ENCODE measurements at places on chromosomes 11 and 22. TPM values are rescaled to one million over a fixed set of nuclear protein-coding genes. Genes with fewer than 3 reads are reported as not detected.
A peak's percentile ranks its signal among the peaks of the same experiment; 100 is the strongest.

GRCh38 chr11:93520726-93521509, 22.3 kb downstream of the SMCO4 start:
- DNase-seq, result no peak

DNA sequence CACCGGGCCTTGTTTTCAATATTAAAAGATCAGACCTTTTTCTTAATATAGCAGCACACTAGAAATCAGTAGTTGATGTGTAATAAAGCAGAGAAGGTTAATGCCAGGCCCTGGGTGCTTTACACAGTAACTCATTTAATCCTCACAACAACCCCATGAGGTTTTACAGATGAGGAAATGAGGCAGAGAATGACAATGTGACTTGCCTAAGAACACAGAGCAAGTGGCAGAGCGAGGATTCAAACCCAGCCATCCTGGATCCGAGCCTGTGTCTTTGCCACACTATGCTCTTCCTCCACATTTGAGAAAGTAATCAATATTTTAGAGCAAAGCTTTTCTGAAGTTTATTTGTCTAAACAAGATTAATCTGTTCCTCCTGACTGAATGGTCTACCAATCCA, 7.2 kb downstream of the JAML start:
- no peak for DNase-seq

Gene SCGB1C1
- not detected for total RNA-seq

Gene MAFF
- total RNA-seq, result 73.0 TPM

GRCh38 chr11:8231979-8232378, 31.7 kb downstream of the LMO1 start:
- DNase-seq, result no peak

DNA sequence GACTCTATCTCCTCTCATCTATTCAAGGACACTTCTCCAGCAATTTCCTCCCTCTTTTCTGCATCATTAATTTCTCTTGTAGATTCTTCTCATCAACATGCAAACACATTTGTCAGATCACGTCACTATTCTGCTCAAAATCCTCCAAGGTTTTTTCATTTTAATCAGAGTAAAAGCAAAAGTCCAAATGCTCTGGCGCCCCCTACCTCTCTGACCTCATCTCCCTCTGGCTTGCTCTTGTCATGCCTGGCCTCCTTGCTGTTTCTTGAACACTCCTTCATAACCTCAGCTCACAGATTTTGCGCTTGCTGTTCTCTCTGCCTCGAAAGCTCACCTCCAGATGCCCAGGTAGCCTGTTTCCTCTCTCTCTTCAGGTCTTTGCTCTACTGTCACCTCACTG, 22.4 kb downstream of the RTCB start:
- peak; percentile 45 for DNase-seq

DNA sequence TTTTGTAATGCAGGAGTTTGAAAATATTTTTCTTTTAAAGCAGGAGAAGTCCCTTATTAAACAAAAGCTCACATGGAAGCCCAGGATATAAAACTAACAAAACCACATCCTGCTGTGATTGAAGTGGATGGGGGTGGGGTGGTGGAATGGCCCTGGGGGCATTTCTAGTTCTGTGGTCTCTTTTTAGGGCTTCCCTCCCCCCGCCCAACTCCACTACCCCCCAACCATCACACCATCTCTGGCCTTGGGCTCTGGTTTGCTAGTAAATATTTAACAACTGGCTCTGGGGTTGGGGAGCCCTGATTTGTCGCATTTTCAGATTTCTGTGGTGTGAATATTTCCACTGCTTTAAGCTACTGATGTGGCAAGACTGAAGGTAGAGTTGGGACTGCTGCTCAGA, 279.6 kb upstream of the PLET1 start:
- DNase-seq, result no peak

- DNase-seq, result no peak
Observed at GRCh38 chr22:46918197-46918596, 155.7 kb downstream of the TBC1D22A start.

Gene SCN3B
- not detected for total RNA-seq

GRCh38 chr11:112023104-112023503, 2.1 kb upstream of the DLAT start:
- no peak for DNase-seq

Gene SLC35E4
- total RNA-seq, result 16.4 TPM

Gene NAALAD2
- total RNA-seq, result 0.76 TPM

- peak; percentile 84 for DNase-seq
Observed at GRCh38 chr11:71240865-71241691, 11.3 kb downstream of the SHANK2 start.

Gene ANKK1
- not detected for total RNA-seq

GRCh38 chr11:134999590-134999989, 587.5 kb upstream of the B3GAT1 start:
- no peak for DNase-seq

- peak; percentile 74 for DNase-seq
Observed at GRCh38 chr11:30346068-30346688, 23.3 kb downstream of the ARL14EP start.

DNA sequence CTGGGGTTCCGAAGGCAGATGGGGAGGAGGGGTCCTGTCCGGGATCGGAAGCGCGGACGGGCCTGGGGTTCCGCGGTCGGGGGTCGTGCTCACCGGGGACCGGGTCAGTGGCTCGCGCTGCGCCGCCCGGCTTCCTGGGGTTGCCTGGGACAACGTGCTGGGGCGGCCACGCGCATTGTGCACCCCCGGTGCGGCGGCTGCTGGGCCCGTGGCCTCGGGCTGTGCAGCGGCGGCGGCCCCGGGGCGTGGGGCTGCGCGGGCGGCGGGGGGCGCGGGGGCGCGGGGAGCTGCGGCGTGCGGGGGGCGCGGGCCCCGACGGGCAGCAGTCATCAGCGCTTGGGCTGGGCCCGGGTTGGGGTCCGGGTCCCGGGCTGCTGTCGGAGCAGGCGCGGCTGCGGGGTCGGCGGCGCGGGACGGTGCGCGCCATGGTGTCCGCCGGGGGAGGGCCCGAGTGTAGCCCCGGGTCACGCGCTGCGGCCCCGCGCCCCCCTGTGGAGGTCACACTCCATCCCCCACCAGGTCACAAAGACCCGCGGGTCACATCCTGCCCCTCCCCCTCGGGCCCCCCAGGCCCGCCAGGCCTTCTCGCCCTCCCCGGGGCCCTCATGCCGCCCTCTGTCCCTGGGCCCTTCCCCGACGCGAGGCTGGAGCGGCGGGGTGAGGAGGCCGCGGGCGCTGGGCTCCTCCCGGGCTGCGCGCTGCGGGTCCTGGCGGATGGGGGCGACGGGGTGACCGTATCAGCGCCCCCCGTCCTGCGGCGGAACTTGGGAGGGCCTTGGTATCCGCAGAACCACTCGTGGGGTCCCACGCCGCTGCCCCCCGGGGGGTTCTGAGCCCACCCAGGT, at the start of gene TTLL8:
Gene TTLL8 (minus strand): TSS at position 238 of the 845 bp plus-strand sequence.
- no peak for DNase-seq

- no peak for DNase-seq
Observed at GRCh38 chr11:79486242-79486984, 45.6 kb upstream of the TENM4 start.

- no peak for DNase-seq
Observed at GRCh38 chr22:27797520-27798391, 3.8 kb downstream of the MN1 start.

- peak; percentile 19 for DNase-seq
Observed at GRCh38 chr22:22836635-22837034, 51.0 kb upstream of the IGLL5 start.

Gene MS4A12
- not detected for total RNA-seq

Gene APOL5
- not detected for total RNA-seq

Gene SYT12
- total RNA-seq, result 2.8 TPM

- no peak for DNase-seq
Observed at GRCh38 chr22:20429254-20430100, 8.1 kb downstream of the SCARF2 start.

DNA sequence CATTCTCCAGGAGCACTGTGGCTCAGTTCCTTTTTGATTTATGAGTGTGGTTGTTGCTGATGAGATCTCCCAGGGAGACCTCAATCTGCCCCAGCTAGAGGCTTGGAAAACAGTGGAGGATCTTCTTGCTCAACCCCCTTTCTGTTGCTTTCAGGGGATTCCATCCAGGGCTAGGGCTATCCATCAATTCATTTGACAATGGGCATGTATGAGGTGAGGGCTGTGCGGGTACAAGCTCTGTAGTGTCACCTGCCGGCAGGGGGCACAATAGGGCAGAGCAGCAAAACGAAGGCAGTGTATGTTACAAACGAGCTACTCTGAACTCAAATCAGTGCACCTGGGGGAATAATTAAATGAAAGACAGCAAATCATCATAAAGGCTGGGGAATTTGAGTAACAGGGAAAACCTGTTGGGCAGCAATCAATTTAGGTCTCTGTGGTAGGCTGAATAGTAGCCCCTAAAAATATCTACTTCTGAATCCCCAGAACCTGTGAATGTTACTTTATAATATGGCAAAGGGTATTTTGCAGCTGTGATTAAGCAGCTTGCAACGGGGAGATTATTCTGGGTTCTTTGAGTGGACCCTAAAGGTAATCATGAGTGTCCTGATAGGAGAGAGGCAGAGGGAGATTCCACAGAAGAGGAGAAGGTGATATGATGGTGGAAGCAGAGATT, 170.3 kb upstream of the ZBED5 start:
- peak; percentile 72 for DNase-seq

Gene PNPLA5
- total RNA-seq, result not detected

GRCh38 chr11:57413681-57414080, 13.2 kb downstream of the SLC43A3 start:
- no peak for DNase-seq

DNA sequence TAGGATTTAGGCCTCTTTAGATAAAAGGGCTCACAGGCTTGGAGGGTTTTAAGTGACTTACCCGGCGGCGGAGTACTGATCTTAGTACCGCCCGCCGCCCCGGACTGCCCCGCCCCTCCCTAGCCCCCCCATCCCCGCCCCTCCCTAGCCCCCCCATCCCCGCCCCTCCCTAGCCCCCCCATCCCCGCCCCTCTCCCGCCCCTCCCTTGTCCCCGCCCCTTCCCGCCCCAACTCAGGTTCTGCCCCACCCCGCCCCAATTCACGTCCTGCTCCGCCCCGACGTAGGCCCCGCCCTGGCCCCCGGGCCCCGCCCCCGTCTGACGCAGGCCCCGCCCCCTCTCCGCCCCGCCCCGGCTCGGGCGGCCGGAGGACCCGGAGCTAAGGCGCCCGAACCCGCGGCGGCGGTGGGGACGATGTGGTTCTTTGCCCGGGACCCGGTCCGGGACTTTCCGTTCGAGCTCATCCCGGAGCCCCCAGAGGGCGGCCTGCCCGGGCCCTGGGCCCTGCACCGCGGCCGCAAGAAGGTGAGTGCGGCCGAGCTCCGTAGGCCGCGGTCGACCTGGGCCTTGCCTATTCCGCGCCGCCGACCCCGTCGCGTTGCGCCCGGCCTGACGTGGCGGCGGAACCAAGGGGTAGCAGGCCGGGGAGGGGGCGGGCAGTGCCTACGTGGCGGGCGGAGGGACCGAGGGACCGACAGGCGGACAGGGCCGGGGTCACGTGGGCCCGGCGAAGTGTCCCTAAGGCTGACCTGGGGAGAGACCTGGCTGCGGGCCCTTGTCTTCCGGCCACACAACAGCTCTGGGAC, at the start of gene SCYL1:
Gene SCYL1 (plus strand): TSS at position 343 of the 805 bp plus-strand sequence. CDS start 71 bp downstream, at position 414.
- peak; percentile 92 for DNase-seq

- DNase-seq, result peak; percentile 62
Observed at GRCh38 chr11:119055901-119056300, 1.1 kb downstream of the HYOU1 start.

Gene SCUBE1
- not detected for total RNA-seq

- peak; percentile 38 for DNase-seq
Observed at GRCh38 chr11:79437981-79438630, 2.7 kb downstream of the TENM4 start.

DNA sequence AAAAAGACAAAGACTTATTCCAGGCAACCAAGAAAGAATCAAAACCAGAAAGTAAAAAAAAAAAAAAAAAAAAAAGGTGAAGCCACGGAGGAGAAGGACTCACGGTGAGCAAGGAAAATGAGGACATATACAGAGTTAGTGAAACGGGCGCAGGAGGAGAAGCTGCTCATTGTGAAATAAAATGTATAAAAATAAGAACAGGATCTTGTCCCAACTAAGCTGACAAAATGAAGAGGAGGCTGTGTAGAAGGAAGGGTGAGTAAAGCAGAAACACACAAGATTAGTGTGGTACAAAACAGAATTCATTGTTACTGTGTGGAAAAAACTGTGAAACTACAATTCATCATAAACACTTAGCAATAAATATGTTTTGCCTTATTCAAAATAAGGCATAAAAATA, 7.6 kb downstream of the IL17REL start:
- no peak for DNase-seq

- peak; percentile 93 for DNase-seq
Observed at GRCh38 chr11:86577644-86578636, 94.5 kb downstream of the ME3 start.

Gene IL17REL
- not detected for total RNA-seq

- no peak for DNase-seq
Observed at GRCh38 chr11:44906649-44907048, 44.0 kb downstream of the TP53I11 start.

GRCh38 chr11:118921929-118922744, 3.6 kb downstream of the BCL9L start:
- DNase-seq, result peak; percentile 83

GRCh38 chr22:50578776-50579310, 616 bp upstream of the CPT1B start:
- peak; percentile 26 for DNase-seq

Gene NTM
- total RNA-seq, result 25.9 TPM

- no peak for DNase-seq
Observed at GRCh38 chr11:10352921-10353550, 48.2 kb downstream of the ADM start.

DNA sequence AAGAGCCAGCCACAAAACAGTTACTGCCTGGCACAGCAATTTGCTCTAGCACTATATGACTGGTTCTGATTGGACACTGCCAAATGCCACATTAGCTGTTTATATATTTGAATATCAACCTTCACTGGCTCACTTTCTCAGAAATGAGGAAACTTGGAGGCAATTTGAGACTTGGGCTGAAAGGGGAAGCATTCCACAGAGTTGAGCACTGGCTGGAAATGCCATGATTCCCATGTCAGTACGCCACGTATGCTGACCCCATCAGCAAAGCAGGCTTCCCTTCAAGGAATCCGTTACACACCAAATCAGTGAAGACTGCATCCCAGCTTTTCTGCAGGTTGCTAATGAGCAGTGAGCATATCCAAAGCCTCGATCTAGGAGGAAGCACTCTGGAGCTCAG, 34.7 kb downstream of the GALNT18 start:
- no peak for DNase-seq

DNA sequence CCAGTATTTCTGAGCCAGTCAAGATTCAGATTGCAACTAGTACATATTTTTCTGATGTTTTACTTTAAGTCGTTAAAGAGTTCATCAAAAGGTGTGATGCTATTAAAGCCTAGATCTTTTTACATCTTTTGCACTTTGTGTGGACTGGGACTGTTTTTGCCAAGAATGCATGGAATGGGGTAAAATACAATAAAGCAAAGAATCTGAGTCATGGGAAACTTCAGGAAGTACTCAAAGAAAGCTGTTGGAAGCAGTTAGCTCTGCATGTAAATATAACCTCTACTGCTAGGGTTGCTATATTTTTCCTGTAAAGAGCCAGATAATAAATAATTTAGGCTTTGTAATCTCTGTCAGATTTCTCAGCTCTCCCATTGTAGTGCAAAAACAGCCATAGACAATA, 20.9 kb downstream of the ATXN10 start:
- DNase-seq, result peak; percentile 55

Gene LRRC51
- total RNA-seq, result 7.8 TPM

GRCh38 chr11:86681483-86681756, 9.0 kb upstream of the ME3 start:
- DNase-seq, result no peak

- no peak for DNase-seq
Observed at GRCh38 chr11:116173506-116173905, 599.3 kb downstream of the BUD13 start.

Gene LARGE1
- 12.8 TPM for total RNA-seq

Gene MMP8
- not detected for total RNA-seq

Measured in GM23248 (cell line).